Putamen (tissue), 1 donor: ENCODE measurements at places on chromosomes 1 and 21.

GRCh38 chr1:110634455-110635311 is 28.5 kb upstream of the KCNA2 start:
- DNase-seq: peak; percentile 39

- peak; percentile 47 for DNase-seq
These were observed 171.5 kb downstream of the AJAP1 start for GRCh38 chr1:4825800-4826450.

GRCh38 chr1:55926906-55927471 is 652.4 kb downstream of the PLPP3 start:
- DNase-seq: no peak

- no peak for DNase-seq
These were observed 20.1 kb upstream of the DONSON start for GRCh38 chr21:33608559-33608958.

- DNase-seq: no peak
These were observed 9.4 kb upstream of the SESN2 start for GRCh38 chr1:28249866-28250295.
